Tongue (tissue), 3 donors: ENCODE measurements at places on chromosomes 2 and 18. TPM values are rescaled to one million over a fixed set of nuclear protein-coding genes. Genes with fewer than 3 reads are reported as not detected.

Gene AKAIN1
- total RNA-seq: not detected

Gene SULT1C4
- total RNA-seq: 34.4 TPM

Gene REEP1
- 29.3 TPM for total RNA-seq

Gene CFC1
- total RNA-seq: not detected

Gene C2orf78
- not detected for total RNA-seq

Gene BOK
- 28.0 TPM for total RNA-seq

Gene TOGARAM2
- 0.82 TPM for total RNA-seq

Gene SGPP2
- total RNA-seq: 2.3 TPM

Gene MAP3K20
- total RNA-seq: 305 TPM

Gene C1GALT1C1L
- total RNA-seq: not detected

Gene SPEG
- total RNA-seq: 136 TPM

Gene SP140
- total RNA-seq: 1.7 TPM

Gene MC5R
- total RNA-seq: not detected
